ENCODE measurements at places on chromosomes 13 and 19.

DNA sequence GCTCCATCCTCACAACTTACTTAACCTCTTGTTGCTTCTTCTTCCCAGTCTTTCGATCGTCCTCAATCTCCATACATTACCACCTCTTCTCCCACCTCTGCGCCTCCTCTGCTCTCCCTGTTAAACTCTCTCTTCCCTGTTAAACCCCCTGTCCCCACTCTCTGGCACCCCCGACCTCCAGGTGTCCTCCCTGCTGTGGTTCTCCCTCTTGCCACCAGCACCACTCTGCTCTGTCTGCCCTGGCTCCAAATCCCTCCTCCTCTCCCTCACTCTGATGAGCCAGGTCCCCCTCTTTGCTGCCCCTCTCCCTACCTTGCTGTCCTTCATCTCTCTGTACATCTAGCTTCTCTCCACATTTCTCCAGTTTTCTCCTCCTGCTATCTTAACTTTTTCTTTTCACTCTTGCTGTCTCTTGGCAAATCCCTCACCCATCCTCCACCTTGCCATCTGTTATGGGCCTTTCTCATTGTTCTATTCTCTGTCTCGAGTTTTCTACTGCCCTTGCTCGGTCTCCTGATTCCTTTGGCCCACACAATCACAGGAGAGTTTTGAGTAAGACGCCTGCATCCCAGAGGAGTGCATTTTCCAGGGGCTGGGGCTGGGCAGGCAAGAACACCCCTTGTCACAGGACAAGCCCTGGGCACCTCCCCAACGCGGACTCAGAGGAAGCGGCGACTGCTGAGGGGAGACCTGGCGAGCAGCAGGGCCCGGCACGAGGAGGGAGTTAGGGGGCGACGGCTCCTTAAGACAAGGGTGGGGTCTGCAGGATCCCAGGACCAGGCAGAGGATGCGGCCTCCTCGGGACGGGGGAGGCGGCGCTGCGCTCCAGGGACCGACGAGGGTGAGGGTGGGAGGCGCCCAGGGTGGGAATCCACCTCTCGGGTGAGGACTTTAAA is 21.4 kb upstream of the ERVV-1 start:
- no peak for DNase-seq

DNA sequence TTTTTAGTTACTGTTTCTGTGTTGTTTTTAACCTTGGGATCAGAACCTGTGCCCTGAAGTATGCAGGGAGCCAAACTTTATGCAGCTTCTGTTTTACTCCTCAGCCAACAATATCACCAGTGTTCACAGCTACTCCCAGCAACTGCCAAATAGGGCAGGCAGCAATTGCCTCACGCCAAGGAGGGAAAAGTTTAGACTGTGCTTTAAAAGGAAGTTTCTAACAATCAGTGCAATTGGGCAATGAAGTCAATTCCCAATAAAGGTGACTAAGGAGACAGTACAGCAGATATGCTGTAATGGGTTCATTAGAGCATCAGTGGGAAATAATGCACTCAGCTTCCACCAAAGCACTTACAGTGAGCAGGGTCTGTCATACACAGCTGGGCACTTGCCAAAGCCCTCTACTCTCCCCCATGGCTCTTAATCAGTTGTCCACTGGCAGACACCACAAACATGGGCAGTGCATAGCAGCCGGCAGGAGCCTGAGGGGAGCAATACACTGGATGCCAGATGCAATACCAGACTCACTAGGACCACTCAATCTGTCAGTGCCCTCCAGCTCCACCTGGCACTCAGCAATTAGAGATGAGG is 19.3 kb downstream of the ENOX1 start:
- DNase-seq = peak; percentile 31

DNA sequence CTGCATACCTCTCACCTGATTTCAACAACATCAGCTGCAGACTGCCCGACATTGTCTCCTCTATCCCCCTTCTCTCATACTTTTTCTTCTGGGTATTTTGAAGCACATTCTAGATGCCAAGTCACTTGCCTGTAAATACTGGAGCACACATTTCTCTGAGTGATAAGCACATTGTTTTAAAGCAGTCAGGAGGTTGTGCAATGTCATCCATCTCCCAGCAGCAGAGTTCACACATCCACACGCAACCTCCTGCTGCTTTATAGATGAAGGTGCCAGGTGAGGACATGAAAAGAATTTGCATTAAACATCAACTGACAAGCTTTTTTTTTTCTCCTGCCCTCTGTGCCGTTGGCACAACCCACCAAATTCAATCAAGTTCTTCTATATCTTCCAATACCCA is 5.5 kb downstream of the UPK1A start:
- no peak for DNase-seq

- DNase-seq = no peak
These were observed 28.7 kb upstream of the AMER2 start for GRCh38 chr13:25200783-25201182.

GRCh38 chr13:106416645-106417044 is 118.8 kb downstream of the EFNB2 start:
- no peak for DNase-seq

DNA sequence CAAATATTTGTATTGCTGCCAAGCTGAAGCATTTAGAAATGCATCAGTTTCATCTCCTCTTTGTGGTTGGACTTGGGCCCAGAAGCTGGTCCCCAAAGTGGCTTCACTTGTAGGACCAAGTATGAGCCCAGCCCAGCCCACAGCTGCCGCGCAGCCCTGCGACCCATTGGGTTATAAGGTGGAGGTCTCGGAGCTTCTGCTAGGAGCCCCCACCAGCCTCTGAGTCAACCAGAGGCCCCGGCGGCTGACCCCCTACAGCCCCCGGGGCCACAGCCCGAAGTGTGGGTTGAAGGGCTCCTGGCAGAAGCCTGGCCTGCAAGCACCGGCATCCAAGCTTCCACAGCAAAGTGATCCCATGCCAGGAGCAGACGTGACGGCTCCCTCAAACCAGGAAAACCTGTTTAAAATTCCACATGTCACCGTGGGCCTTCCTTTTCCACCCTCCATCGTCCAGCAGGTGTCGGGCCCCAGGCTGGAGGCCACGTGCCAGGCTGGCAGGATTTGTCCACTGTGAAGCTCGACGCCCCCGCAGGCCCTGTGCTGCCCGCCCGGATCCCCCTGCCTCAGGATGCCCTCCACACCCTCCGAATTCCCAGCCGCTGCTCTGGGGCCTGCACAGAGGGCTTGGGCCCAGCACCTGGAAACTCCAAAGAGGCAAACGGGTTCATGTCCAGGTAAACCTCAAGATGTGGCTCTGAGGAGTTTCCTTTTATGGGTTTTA is 54.7 kb downstream of the C13orf46 start:
- no peak for DNase-seq

GRCh38 chr19:45446944-45447343 is 20.9 kb upstream of the FOSB start:
- DNase-seq = no peak

- DNase-seq = no peak
These were observed 267.1 kb downstream of the KLF5 start for GRCh38 chr13:73325723-73326558.

GRCh38 chr19:44816301-44816700 is 7.4 kb downstream of the BCAM start:
- no peak for DNase-seq

GRCh38 chr13:98959786-98960605 is 17.9 kb downstream of the DOCK9 start:
- no peak for DNase-seq

DNA sequence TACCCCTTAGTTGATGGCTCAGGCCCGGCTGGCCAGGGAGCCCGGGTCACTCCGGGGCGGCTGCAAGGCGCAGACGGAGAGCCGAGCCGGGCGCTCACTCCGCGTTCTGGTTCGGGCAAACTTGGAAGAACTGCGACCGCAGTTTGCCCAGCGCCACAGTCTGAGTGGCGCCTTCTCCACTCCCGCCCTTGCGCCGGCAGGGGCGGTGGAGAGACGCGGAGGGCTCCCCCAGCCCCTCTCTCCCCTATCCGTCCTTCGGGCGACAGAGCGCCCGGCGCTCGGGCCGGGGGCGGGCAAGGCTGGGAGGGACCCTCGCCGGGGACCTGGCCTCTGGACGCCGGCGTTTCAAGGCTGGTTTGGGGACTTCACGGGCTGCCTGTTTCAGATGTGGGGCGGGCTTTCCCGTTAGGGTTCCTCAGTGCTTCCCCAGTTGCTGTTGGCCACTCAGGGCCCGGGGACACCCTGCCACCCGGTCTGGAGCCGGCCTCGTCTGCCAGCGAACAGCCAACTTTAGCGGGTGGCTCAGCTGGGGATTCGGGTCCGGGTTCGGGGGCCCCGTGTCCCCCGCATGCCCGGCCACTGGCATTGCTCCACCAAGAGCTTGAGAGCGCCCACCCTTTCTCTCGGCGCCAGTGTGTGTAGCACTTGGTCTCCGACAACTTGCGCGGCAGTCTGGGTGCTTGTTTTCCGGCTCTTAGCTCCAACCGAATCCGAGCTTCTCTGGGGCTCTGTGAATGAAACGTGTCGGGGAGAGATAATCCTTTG is 1.5 kb downstream of the GPC6 start:
- no peak for DNase-seq

GRCh38 chr19:28239270-28239669 is 973.7 kb downstream of the UQCRFS1 start:
- DNase-seq = no peak

GRCh38 chr19:38039966-38040365 is 133.0 kb downstream of the SIPA1L3 start:
- no peak for DNase-seq

GRCh38 chr13:43687038-43687437 is 99.7 kb downstream of the ENOX1 start:
- DNase-seq = no peak

DNA sequence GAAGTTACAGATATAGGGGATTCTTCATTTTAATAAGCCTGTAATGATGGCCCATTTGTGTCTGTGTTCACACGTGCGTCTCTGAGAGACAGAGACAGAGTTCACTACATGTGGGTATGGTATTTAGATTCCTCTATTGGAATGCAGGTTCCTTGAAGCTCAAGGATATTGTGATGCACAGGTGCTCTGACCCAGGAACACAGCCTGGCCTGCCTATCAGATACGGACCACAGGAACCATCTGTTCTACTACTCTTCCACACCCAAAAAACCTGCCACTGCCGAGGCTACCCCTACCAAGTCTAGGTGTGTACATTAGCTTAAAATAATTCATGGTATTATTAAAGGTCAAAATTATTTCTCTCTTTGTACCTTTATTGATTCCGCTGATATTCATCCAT is 289.2 kb downstream of the ATP8A2 start:
- DNase-seq = no peak

DNA sequence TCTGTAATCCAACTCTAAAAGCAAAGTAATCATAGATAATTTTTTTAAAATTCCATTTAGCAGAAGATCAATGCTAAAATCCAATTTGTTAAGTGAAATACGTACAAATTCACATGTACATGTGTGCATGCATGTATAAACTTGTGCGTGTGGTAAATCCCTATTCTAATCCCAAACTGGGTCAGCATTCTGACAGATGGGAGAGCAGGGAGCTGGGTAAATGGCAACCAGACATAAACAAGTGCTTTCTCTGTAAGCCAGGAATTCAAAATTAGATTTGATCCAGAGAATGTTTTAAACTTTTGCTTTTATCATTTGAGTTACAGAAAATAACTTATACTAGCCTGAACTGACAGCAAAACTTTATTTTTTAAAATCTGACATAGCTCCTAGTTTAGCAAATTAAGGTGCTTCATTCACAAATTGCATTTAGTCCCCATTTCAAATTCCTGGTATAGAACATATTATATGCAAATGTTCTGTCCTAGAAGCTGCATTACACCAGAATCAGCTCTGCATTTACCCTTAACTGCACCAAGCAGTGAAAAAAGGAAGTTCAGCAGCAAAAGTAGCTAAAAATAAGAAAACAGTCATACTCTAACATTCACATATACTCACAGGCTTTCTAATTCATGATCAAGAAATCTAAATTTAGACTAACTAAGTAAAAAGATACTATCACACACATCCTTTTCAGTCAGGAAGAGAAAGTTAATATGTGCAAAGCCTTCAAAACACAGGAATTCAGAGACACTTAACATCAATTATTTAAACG is 32.6 kb downstream of the UBL3 start:
- DNase-seq = no peak

GRCh38 chr13:75407473-75407872 is 74.5 kb downstream of the TBC1D4 start:
- no peak for DNase-seq

DNA sequence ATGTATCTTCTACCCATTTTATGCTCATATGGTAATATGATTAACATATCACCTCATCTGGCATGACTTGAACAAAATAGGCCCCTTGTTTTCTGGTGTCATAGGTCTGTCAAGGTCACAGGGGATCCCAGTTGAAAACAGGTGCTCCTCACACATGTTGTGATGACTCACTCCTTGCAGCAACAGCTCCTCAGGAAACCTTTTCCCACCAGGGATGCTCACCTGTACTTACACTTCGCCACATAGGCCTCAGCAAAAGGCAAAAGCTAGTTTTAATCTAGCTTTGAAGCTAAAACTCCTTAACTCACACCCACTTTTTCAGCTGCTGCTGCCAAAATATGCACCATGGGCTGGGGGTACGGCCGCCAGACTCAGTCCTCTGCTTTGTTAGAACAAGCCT is 110.0 kb upstream of the SOX21 start:
- DNase-seq = no peak

GRCh38 chr19:49133621-49134454 is 14.5 kb downstream of the PPFIA3 start:
- no peak for DNase-seq

DNA sequence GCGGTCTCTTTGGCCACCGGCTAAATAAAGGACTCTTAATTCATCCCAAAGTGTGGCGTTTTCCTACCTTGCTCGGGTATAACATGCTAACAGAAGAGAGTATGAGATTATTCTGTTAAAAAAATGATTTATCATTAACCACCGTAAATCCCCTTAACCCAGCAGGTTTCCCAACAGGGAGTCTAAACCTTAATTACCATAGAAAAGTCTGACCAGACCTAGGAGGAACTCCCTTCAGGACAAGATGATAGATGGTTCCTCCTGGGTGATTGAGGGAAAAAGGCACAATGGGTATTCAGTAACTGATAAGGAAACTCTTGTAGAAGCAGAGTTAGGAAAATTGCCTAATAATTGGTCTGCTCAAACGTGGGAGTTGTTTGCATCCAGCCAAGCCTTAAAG is 193.7 kb downstream of the ZNF737 start:
- DNase-seq = no peak

GRCh38 chr13:106377931-106378662 is 157.4 kb downstream of the EFNB2 start:
- DNase-seq = no peak

DNA sequence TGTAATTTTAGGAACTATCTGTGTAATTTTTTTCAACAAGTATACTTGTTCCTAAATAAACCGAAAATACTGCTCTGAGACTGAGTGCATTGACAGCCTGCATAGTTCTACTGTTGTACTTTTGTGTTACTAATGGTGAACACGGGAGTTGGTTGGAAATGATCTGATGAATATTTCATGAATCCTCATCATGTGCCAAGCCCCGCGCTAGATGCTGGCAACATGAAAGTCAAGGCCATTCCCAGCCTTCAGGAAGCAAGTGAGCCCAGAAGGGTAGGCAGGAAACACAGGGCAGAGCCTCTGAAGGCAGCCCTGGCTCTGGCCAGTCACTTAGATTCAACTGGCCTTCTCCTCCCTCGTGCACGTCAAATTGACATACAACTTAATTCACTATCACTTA is 106.1 kb downstream of the ABCC4 start:
- no peak for DNase-seq

All from hypothalamus (tissue), 51 donors.